ENCODE measurements at places on chromosomes 1 and 21. TPM values are rescaled to one million over a fixed set of nuclear protein-coding genes. Genes with fewer than 3 reads are reported as not detected.

GRCh38 chr1:39293375-39294070 is 89.0 kb downstream of the MACF1 start:
- DNase-seq, result no peak

DNA sequence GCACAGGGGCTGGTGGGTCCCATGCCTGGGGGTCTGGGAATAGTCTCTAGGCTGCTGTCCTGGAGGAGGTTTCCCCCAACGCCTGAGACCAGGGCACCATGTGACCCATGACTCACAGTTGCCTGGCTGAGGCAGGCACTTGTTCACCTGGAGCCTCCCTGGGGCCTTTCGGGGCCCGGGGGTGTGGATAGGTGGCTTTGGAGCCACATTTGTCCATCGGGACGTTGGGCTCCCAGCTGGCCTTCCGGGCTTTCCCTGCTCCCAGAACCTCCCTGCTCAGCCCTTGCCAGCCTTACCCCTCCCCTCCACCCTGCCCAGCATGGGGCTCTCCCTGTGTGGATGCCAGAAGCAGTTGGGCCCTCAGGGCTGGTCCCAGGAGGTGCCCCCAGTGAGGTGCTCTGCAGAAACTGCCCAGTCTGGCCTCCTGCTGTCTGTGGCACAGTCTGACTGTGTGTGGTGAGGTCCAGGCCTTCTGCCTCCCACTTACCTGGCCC is 14.2 kb downstream of the COL6A1 start:
- no peak for DNase-seq

GRCh38 chr1:150009604-150010392 is 728 bp downstream of the OTUD7B start:
- peak; percentile 55 for DNase-seq

- no peak for DNase-seq
Measured at GRCh38 chr1:168720839-168721238, 8.2 kb downstream of the DPT start.

DNA sequence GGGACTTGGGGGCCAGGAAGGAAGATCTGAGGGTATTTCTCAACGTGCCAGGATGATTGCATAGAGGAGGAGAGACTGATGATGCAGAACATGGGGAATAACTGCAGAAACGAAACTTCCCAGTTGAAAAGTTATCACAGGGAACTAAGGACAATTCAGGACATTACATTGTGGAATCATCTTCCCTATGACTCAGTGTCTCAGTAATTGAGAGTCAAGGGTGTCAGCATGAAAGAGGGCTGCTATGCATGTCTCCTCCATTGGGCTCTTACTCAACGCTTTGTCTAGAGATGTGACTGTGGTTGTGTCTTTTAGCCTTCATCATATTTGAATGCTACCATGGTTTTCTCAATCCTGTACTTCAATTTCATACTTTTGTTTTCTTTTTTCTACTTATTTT is 48.9 kb upstream of the PTGFR start:
- no peak for DNase-seq

- DNase-seq, result no peak
Measured at GRCh38 chr1:51653127-51653526, 36.2 kb downstream of the OSBPL9 start.

DNA sequence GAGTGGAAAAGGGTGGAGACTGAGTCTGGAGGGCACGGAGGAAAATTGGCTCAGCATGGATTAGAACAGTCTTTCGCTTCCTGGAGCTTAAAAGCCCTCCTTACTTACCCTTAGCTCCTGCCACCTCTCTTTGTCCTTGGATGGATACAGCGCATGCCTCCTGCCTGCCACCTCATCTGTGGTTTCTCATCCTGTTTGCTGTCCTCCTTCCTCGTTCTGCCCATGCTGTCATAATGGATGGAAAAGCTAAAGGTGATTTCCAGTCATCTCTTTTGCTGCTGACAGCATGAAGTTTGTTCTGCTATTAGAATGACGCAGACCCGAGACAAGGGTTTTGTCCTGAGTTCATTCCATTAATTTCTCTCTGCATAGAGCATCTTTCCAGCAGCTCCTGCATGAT is 425.9 kb downstream of the KIF26B start:
- DNase-seq, result no peak

- DNase-seq, result no peak
Measured at GRCh38 chr1:165449131-165449530, 4.2 kb upstream of the RXRG start.

DNA sequence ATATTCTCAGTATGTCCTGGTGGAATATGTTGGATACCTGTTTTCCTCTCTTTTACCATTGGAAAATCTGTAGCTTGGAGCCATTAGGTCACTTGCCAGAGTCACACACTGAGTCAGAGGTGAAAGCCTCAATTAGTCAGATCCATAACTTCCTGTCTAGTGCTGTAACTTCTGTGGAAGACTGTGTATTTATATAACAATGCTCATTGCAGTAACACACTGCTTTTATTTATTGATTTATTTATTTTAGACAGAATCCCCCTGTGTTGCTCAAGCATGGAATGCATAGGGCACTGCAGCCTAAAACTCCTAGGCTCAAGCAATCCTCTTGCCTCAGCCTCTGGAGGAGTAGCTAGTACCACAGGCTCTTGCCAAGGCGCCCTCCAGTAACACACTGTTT is 1.3 kb upstream of the DOCK7 start:
- DNase-seq, result no peak

GRCh38 chr21:39390212-39390765 is 41.4 kb upstream of the HMGN1 start:
- DNase-seq, result no peak

DNA sequence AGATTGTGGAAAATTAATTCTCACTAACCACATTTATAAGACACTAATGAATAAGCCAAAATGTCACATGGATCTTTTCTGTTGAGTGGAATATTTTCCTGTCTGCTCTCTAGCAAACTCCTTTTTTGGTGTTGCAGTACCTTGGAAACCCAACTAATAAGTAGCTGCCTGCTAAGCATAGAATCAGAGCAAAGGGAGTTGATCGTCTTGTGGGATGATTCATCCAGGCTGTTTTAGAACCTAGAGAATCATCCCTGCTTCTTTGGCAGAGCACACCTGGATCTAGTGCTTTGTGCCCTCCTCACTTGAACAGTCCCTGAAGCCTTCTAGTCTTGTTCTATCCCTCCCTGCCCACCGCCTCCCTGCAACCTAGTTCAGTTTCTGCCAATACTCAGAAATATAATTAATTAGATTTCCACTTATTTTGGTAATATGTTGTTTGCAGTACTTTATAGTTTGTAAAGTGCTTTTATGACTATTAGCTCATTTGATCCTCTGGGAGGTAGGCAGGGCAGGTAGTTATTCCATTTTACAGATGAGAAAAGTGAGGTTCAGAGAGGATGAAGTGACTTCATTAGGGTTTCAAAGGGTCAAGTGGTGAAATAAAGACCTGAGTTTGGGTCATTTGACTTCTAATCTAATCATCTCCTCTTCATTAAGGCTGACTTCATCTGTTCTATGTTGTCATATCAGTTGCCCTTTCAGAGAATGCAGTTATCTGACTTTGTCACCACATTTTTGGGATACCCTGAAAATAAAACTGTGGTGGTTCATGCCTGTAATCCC is 2.5 kb downstream of the AGO4 start:
- DNase-seq, result no peak

DNA sequence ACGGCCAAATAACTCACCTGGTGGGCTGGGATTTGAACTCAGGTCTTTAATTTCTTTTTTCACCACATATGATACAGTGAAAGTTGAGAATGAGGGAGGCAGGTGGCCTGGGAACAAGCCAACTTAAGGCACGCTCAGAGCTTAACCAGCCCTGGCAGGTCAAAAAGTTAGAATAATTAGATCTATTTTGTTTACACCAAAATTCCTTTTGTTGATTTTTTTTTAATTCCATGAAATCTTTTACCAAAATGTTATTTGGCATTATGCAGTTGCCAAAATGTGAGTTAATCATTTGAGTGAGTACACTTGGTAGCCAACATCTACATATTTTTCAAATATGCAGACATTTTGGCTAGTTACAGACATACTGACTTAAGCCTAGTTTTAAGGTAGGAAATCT is 36.8 kb downstream of the LHX8 start:
- no peak for DNase-seq

GRCh38 chr1:65310078-65310587 is 790 bp downstream of the DNAJC6 start:
- no peak for DNase-seq

GRCh38 chr1:157505481-157506272 is 46.6 kb downstream of the FCRL5 start:
- peak; percentile 30 for DNase-seq

GRCh38 chr1:19974822-19975416 is 4.5 kb downstream of the PLA2G2A start:
- peak; percentile 13 for DNase-seq

DNA sequence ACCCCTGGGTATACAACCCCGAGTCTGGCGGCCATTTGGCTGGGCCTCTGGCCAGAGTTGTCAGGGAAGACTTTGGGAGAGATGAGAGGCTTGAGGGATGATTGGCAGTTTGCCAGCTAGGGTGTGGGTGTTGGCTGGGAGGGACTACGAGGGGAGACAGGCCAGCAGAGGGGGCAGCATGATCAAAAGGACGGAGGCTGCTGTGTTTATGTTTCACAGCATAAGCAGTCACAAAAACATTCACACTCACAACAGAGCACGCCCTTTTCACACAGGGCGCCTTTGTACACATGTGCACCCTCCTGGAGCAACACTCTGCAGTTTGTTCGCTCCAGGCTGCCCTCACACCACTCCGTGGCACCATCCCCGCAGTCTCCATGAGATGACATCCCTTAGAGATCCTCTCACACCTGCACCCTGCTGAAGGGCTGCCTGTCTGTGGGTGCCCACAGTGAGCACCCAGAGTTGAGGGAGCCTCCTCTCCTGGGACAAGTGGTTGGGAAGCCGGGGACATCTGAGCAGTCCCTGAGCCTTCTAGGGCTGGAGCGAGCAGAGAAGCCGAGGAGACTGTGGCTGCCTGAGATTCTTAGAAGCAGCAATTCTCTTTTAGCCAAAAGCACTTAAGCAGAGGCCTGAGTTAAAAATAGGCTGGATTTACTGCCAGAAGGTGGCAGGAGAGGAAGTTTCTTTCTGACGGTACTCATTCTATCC is 15.4 kb downstream of the EFNA3 start:
- DNase-seq, result no peak

GRCh38 chr1:42035205-42035829 is 116.6 kb upstream of the HIVEP3 start:
- peak; percentile 79 for DNase-seq

- no peak for DNase-seq
Measured at GRCh38 chr1:107061886-107062285, 5.4 kb downstream of the PRMT6 start.

- DNase-seq, result no peak
Measured at GRCh38 chr1:115669886-115670285, 28.1 kb downstream of the VANGL1 start.

GRCh38 chr1:102593276-102593675 is 515.0 kb downstream of the COL11A1 start:
- DNase-seq, result no peak

DNA sequence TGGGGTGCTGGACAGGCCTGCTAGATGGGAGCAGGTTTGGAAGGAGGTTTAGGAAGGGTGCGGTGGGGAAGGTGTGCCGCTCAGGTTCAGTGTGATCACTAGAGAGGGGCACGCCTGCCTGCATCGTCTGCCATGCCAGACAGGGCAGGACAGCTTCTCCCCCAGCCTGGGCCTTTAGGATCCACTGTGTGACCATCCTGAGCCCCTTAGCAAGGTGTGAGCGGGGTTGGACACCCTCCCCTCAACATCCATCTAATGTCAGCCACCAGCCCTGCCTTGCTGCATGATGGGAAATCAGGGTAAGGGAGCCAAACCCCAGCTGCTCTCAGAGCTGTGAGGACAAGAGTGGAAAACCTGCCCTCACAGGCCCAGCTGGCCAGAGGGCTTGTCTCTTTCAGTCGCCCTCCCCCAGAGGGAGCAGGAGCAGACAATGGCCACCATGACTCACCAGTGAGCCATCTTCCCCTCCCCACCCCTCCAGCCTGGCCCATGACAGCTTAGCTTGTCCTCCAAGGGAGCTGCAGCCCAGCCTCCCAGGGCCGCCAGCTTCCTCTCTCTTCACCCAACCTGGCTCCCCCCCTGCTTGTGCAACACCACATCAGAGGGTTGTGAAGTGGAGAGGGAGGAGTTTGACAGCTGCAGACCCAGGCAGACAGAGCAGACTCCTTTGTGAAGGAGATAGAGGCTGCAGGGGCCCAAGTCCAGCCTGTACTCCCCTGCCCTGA is 37.0 kb downstream of the NUAK2 start:
- peak; percentile 42 for DNase-seq

GRCh38 chr1:208939537-208940085 is 643.9 kb upstream of the CAMK1G start:
- no peak for DNase-seq

GRCh38 chr1:43565600-43566360 is 35.1 kb downstream of the PTPRF start:
- peak; percentile 72 for DNase-seq

- DNase-seq, result no peak
Measured at GRCh38 chr1:228900886-228901392, 165.7 kb downstream of the RHOU start.

- no peak for DNase-seq
Measured at GRCh38 chr21:26679284-26679683, 106.2 kb upstream of the CYYR1 start.

- no peak for DNase-seq
Measured at GRCh38 chr1:62335656-62336055, 16.4 kb upstream of the KANK4 start.

- DNase-seq, result no peak
Measured at GRCh38 chr21:33825915-33826314, 89.7 kb downstream of the ATP5PO start.

- DNase-seq, result no peak
Measured at GRCh38 chr1:203056012-203056411, 29.7 kb downstream of the PPFIA4 start.

DNA sequence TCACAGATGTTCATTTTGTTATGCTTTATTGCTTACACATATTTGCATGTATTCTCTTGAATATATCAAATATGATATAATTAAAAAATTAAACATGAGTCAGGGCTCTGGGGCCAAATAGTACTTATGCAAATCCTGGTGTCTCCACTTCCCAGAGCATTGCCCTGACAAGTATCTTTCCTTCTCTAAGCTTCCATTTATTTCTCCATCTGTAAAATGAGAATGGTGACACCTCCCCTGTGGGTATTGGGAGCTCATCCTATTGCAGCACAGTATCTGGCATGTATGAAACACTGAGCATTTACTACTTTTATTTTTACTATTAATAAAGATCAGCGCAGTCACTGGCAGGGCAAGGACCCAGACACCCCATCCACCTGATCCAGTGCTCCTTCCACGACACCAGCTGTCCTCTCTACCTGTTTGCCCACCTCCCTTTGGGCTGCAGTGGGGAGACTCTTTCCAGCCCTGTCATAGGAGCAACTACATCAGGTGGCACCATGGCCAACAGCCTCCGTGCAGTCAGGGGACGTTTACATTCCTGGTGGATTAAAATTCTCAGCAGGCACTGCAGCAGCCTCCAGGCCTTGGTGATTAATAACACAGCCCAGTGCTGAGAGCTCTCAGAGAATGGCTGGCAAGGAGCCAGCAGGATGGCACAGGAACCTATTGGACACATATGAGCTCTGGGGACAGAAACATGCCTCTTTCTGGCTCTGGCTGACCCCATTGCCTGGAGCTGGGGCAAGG is 113.0 kb downstream of the DMRTB1 start:
- no peak for DNase-seq

Gene LPAR3
- 0.12 TPM for polyA plus RNA-seq

Gene TEDDM1
- polyA plus RNA-seq, result not detected

Gene SLC5A9
- polyA plus RNA-seq, result 1.4 TPM

Gene DYRK3
- polyA plus RNA-seq, result 3.9 TPM

Gene KLF17
- polyA plus RNA-seq, result not detected

Gene CNKSR1
- 2.5 TPM for polyA plus RNA-seq

Gene THEM5
- polyA plus RNA-seq, result 0.37 TPM

Gene SKI
- polyA plus RNA-seq, result 70.0 TPM

Gene MSH4
- polyA plus RNA-seq, result 0.67 TPM

Gene UMODL1
- polyA plus RNA-seq, result not detected

Gene ATP6V1G3
- not detected for polyA plus RNA-seq

Gene OPTC
- not detected for polyA plus RNA-seq

Gene FHL3
- 162 TPM for polyA plus RNA-seq
